ENCODE measurements at places on chromosomes 1 and 21. TPM values are rescaled to one million over a fixed set of nuclear protein-coding genes. Genes with fewer than 3 reads are reported as not detected.

GRCh38 chr1:167676916-167677848 lies 44.6 kb upstream of the MPZL1 start:
- no peaks in the 10 kb centered on the region for H3K36me3 ChIP-seq
- H3K4me3 ChIP-seq, result no peak overlapping the region
- H3K27me3 ChIP-seq, result no peaks in the 10 kb centered on the region
- H3K4me1 ChIP-seq, result peaks cover 3% of the 10 kb centered on the region
- no peak overlapping the region for H3K27ac ChIP-seq
- DNase-seq, result no peak

- H3K4me1 ChIP-seq, result no peaks in the 10 kb centered on the region
- no peak overlapping the region for H3K27ac ChIP-seq
- H3K4me3 ChIP-seq, result no peak overlapping the region
Observed at GRCh38 chr1:22285549-22286396, 142.9 kb upstream of the WNT4 start.

DNA sequence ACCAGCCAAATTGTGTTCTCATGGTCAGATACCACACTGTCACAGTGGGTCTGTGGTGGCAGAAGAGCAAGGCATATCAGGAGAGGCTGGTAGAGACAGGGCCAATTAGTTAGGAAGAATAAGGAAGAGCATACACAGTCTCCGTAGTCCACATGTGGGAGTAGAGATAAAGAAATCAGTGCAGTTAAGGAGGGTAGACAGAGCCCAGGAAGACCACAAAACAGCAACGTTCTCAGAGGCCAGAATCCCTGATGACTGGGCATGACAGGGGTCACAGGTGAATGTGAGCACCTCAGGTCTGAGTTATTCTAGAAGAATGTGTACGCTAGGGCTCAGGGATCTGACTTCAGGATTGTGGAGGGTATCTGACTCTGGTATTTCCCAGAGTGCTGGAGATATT lies 31.7 kb downstream of the CD48 start:
- no peaks in the 10 kb centered on the region for H3K27me3 ChIP-seq
- no peak overlapping the region for H3K27ac ChIP-seq
- H3K4me1 ChIP-seq, result no peaks in the 10 kb centered on the region

GRCh38 chr1:185646202-185646683 lies 87.9 kb upstream of the HMCN1 start:
- DNase-seq, result peak; percentile 87
- H3K36me3 ChIP-seq, result no peaks in the 10 kb centered on the region
- no peaks in the 10 kb centered on the region for H3K27me3 ChIP-seq
- H3K27ac ChIP-seq, result peak overlapping the region; percentile 63
- H3K4me1 ChIP-seq, result no peaks in the 10 kb centered on the region

- H3K27me3 ChIP-seq, result no peaks in the 10 kb centered on the region
- H3K4me1 ChIP-seq, result no peaks in the 10 kb centered on the region
- H3K36me3 ChIP-seq, result no peaks in the 10 kb centered on the region
- H3K4me3 ChIP-seq, result no peak overlapping the region
- DNase-seq, result no peak
- no peak overlapping the region for H3K27ac ChIP-seq
Observed at GRCh38 chr1:59089036-59089798, 207.7 kb upstream of the FGGY start.

GRCh38 chr1:211017075-211017718 lies 116.8 kb downstream of the KCNH1 start:
- no peak overlapping the region for H3K4me3 ChIP-seq
- no peak for DNase-seq
- H3K27me3 ChIP-seq, result no peaks in the 10 kb centered on the region
- no peaks in the 10 kb centered on the region for H3K4me1 ChIP-seq

GRCh38 chr1:66316464-66317247 lies 217.3 kb upstream of the SGIP1 start:
- DNase-seq, result peak; percentile 74
- no peaks in the 10 kb centered on the region for H3K36me3 ChIP-seq
- H3K4me3 ChIP-seq, result no peak overlapping the region
- no peaks in the 10 kb centered on the region for H3K27me3 ChIP-seq

DNA sequence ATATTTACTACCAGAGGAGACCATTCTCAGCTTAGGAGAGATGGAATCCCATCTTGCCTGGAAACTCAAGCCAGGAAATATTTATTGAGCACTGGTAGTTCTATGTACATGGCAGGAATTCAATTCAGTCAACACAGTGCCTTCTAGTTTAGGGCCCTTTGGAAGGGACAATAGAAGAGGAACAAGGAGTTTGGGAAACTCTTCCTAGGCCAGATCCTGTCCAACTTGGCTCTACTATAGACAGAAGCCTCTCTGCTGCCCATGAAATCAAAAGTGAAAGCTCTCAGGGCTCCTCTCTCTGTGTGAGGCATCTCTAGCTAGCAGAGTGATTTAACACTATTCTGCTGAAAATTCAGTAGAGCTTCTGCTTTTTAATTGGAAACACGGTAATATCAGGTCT lies 244.6 kb upstream of the MAP1LC3C start:
- no peaks in the 10 kb centered on the region for H3K27me3 ChIP-seq
- no peaks in the 10 kb centered on the region for H3K36me3 ChIP-seq
- no peak for DNase-seq

DNA sequence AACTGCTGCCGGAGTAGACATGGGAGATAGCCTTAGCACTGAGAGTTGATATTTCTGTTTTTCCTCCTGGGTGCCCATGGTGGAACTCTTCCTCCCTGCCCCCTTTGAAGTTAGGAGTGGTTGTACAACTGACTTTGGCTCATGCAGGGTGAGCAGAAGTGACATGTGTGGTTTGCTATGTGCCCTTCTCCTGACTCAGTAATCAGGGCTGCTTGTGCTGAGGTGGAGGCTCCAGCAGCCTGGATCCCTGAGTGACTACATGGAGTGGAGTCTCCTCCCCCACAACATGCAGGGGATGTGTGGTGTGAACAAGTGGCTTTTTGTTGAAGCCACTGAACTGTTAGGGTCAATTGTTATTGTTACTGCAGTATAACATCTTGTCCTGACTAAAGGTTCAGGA lies 261.6 kb downstream of the CAMTA1 start:
- no peaks in the 10 kb centered on the region for H3K4me1 ChIP-seq
- no peak overlapping the region for H3K27ac ChIP-seq
- peaks cover 13% of the 10 kb centered on the region for H3K27me3 ChIP-seq
- H3K36me3 ChIP-seq, result no peaks in the 10 kb centered on the region

- H3K27ac ChIP-seq, result peak overlapping the region; percentile 66
- H3K27me3 ChIP-seq, result no peaks in the 10 kb centered on the region
- DNase-seq, result peak; percentile 37
- no peaks in the 10 kb centered on the region for H3K36me3 ChIP-seq
Observed at GRCh38 chr1:170692866-170693575, 29.1 kb downstream of the PRRX1 start.

DNA sequence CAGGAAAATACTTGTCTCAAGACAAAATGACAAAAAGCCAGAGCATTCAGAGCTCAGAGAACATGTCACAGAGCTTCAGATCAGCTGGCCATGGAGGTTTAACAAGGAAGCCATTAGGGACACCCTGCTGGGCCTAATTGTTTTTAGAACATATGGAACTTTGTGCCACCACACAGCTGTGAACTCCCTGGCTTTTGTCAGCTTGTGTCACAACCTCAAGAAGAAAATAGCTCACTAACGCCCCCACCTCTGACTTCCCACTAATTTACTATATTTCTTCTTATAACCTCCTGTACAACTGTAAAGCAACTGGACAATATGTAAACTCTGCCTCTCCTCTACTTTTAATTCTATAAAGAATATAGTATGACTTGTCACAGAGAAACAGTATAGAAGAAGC lies 21.0 kb upstream of the TDRD10 start:
- H3K4me1 ChIP-seq, result peaks cover 2% of the 10 kb centered on the region
- DNase-seq, result no peak
- no peaks in the 10 kb centered on the region for H3K36me3 ChIP-seq
- no peaks in the 10 kb centered on the region for H3K27me3 ChIP-seq

DNA sequence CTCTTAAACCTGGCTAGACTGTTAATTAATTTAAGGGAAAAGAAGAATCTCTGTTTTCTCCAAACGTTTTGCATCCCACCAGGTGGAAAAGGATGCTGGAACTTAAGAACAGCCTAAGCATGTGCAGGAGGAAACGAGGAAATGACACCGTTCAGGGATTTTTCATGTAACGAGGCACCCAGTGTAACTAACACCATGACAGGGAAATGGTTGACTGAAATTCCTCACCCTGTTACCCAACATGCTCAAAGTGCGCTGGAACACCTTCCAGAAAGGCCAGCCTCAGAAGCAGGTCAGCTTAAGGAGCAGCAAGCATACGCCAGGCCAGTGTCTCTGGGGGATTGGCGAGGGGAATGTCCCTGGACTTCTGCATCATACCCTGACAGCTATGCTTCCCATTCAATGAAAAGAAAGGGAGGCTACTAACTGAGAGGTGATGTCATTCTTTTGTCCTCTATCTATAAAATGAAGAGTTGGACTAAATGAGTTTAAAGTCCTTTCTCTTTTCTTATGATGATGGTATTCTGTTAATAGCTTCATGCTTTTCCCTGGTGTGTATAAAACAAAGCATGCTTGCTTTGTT lies 21.6 kb downstream of the TNN start:
- no peaks in the 10 kb centered on the region for H3K27me3 ChIP-seq
- peaks cover 4% of the 10 kb centered on the region for H3K4me1 ChIP-seq
- H3K36me3 ChIP-seq, result no peaks in the 10 kb centered on the region
- no peak overlapping the region for H3K4me3 ChIP-seq
- H3K27ac ChIP-seq, result no peak overlapping the region

- no peaks in the 10 kb centered on the region for H3K27me3 ChIP-seq
- H3K4me3 ChIP-seq, result no peak overlapping the region
- peak; percentile 58 for DNase-seq
- no peaks in the 10 kb centered on the region for H3K4me1 ChIP-seq
- H3K27ac ChIP-seq, result peak overlapping the region; percentile 54
Observed at GRCh38 chr1:212488436-212489283, 55.9 kb downstream of the NENF start.

DNA sequence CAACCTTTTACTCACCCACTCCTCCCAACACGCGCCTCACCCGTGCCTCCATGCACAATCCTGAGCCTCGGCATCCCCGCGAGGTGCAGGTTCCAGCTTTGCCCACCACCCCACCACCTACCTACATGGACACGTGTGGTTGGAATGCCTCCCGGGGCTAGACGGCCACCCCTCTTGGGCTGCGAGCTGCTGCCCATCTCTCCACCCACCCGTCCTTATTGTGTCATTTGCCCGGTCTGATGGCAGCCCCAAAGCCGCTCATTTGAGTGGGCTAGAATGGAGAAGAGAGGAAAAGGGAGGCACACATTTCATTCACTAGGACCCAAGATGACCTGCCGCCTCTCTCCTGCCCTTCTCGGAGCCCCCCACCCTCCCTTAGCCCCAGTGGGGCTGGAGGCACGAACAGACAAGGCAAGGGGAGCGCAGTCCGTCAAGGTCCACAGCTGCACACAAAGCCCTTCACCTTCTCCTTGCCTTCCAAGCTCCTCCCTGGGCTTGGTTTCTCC lies 785 bp downstream of the ZNF697 start:
- peaks cover 43% of the 10 kb centered on the region for H3K4me1 ChIP-seq
- peaks cover 3% of the 10 kb centered on the region for H3K27me3 ChIP-seq
- peak overlapping the region; percentile 96 for H3K4me3 ChIP-seq
- DNase-seq, result no peak

DNA sequence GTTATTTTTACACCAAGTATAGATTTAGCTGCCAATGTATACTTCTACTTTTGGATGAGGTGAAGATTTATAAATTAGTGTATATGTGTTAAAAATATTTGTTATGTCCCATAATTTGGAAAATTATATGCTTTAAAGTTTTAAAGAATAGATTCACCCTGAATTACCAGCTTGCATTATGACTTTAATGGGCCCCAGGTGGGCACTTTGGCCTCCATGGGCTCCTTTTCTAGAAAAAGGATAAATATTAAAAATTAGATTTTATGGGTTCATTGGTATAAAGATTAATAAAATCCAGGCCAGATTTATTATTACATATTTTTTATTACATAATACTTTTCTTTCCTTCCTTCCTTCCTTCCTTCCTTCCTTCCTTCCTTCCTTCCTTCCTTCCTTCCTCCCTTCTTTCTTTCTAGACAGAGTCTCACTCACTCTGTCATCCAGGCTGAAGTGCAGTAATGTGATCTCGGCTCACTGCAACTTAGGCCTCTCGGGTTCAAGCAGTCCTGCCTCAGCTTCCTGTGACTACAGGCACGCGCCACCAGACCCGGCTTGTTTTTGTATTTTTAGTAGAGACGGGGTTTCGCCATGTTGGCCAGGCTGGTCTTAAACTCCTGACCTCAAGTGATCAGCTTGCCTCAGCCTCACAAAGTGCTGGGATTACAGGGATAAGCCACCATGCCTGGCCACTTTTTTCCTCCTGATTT lies 21.9 kb downstream of the KMO start:
- H3K36me3 ChIP-seq, result no peaks in the 10 kb centered on the region
- no peak overlapping the region for H3K4me3 ChIP-seq
- H3K27ac ChIP-seq, result no peak overlapping the region
- H3K4me1 ChIP-seq, result no peaks in the 10 kb centered on the region
- H3K27me3 ChIP-seq, result no peaks in the 10 kb centered on the region
- no peak for DNase-seq

DNA sequence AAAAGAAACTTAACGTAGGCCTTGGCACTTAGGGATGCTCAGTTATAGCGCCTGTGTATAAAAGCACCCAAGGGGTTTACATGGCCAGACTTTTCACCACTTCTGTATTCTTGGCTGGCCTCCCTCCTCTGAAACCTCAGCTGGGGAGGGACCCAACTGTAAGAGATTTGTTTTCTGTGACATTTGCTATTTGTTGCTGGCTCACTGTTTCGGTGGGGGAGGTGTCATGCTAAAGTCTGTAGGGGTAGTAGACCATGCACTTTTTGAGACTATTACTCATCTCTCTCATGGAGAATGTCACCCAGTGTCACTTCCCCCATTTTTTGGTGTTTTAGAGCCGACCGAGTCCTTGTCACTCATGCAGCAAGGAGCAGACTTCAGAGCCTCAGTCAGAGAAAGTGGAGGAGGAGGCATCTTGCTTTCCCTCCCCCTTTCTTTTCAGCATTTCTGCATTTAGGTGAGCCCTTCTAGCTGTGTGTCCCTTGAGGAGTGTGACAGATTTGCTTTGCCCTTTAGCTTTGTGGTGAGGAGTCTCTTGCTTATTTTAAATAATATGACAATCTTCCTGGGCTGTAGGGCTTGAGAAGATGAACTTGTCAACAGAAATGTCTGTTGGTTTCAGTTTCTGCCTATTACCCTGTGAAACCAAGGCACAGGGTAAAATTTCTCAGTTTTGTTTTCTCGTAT lies 160.1 kb downstream of the FASLG start:
- no peak overlapping the region for H3K27ac ChIP-seq
- no peaks in the 10 kb centered on the region for H3K4me1 ChIP-seq
- no peaks in the 10 kb centered on the region for H3K27me3 ChIP-seq
- no peaks in the 10 kb centered on the region for H3K36me3 ChIP-seq

- no peaks in the 10 kb centered on the region for H3K36me3 ChIP-seq
- H3K4me1 ChIP-seq, result peaks cover 6% of the 10 kb centered on the region
- no peaks in the 10 kb centered on the region for H3K27me3 ChIP-seq
- H3K4me3 ChIP-seq, result no peak overlapping the region
- no peak overlapping the region for H3K27ac ChIP-seq
Observed at GRCh38 chr1:95138223-95138622, 21.1 kb downstream of the TLCD4 start.

CLIC6 gene
- total RNA-seq, result 35.4 TPM

SPRR2F gene
- total RNA-seq, result not detected

TYW3 gene
- total RNA-seq, result 12.2 TPM

AKT3 gene
- total RNA-seq, result 53.1 TPM

ERG gene
- 26.1 TPM for total RNA-seq

KRTAP19-3 gene
- total RNA-seq, result not detected

Measured in lung (tissue), 17 donors.